ENCODE measurements at places on chromosomes 3 and 15. TPM values are rescaled to one million over a fixed set of nuclear protein-coding genes. Genes with fewer than 3 reads are reported as not detected.

THAP10 gene
- total RNA-seq: not detected

PDHB gene
- total RNA-seq: 31.1 TPM

ESYT3 gene
- total RNA-seq: not detected

PLSCR5 gene
- total RNA-seq: not detected

GRCh38 chr3:59809016-59809415 is 759.2 kb upstream of the CFAP20DC start:
- DNase-seq: no peak

DNA sequence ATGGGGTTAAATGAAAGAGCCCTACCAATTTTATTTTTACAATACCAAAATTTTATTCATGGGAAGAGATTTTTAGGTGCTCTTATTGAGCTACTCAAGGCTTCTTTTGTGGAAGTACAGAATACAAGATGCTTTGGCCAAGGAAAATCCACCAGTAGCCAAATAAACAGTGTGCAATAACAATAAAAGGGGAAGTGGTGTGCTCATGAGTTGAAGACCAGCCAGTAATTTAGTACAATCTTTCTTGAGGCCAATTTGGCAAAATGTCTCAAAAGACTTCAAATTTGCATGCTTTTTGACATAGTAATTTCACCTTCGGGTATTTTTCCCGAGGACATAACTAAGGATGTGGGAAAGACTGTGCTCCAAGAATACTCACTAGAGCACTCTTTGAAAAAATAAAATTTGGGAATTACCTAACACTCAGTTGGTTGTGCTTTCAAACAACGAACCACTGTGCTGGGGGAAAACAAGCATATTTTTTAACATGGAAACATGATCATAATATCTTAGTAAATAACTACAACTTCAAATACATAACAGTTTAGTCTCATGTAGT is 294.0 kb downstream of the DIPK2A start:
- no peak for DNase-seq

DNA sequence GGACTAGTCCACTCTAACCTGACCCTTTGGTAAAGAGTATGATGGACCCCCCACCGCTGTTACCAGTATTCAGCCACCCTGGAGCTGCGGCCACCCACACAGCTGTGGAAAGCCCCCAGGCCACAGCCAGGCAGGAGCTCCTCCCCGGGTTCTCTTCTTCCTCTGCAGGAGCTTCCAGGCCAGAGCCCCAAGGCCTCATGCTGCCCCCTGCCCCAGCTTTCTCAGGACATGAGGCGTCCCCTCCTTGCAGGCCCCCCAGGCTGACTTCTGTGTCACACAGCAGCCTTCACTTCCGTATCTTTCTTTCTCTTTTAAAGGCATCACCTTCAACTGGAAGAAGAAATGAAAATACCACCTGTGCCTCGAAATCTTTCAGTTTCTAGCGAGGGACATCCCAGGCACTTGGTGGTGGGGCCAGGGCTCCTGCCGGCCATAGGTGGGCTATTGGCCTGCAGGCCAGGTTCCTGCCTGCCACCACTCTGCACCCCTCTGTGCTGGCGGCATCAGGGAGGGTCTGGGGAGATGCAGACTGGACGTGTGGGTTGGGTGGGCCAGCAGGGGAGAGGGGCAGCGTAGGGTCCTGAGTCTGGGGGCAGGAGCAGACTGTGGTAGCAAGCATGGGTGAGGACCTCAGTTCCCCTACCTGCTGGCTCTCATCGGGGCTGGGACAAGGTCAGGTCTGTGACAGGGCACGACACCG is 19.9 kb downstream of the KLF13 start:
- DNase-seq: no peak

Data from CD4-positive, alpha-beta T cell (primary cell).